ENCODE measurements at places on chromosomes 16 and 17.
A peak's percentile ranks its signal among the peaks of the same experiment; 100 is the strongest.

DNA sequence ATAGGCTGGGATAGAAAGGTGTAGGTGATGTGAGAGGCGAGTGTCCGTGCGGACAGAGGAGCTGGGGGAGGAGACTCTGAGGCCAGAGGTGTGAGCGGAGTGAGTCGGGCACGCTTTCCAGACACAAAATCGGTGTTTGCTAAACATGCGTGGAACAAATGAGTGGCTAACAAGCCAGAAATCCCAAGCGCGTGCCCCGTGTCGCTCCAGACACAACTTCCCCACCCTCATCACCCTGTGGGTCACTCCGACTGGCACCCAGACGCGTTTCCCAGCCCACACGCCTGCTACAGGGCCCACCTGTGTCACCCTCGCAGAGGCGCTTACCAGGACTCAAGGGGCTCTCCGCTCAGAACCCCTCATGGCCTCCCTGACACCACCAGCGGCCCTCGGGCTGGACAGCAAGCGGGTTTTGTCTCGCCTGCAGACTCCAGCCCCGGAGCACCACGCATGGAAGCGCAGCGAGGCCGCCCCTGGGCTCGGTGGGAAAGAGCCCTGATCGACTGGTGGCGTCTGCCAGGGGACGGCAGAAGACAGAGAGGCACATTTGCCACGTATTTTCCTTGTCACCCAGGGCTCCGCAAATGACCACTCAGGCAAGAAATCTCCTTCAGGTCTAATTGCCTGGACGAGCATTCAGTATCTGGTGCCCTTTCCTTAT, 6.0 kb upstream of the RPH3AL start:
- no peak for DNase-seq

GRCh38 chr17:59506894-59507726, 58.3 kb upstream of the DHX40 start:
- no peak for DNase-seq

DNA sequence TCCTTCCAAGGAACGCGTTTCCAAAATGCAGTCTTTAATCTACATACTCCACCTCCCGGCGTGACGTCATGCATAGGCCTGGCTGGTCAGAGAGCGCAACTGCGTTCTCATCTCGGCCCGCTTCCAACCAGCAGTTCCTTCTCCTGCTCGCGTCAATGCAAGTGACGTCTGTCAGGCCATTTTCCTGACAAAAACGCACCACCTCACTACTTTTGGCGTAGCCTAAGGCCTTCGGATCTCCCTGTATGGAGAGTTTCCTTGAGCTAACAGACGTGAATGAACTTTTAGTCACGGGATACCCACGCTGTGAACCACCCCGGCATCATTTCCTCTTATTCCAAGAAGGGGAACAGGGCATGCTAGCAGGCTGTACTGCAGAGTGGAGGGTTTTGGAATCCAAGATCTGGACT, 25.0 kb downstream of the TEX14 start:
- no peak for DNase-seq

DNA sequence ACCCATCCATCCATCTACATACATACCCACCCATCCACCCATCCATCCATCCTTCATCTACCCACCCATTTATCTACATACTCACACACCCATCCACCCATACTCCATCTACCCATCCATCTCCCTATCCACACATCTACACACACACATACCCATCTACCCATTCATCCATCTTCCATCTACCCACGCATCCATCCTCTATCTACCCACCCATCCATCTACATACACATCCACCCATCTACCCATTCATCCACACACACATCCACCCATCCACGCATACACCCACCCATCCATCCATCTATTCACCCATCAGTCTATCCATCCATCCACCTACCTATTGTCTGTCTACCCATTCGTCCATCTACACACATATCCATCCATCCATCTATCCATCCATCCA, 227.8 kb downstream of the ZNF423 start:
- DNase-seq, result no peak

DNA sequence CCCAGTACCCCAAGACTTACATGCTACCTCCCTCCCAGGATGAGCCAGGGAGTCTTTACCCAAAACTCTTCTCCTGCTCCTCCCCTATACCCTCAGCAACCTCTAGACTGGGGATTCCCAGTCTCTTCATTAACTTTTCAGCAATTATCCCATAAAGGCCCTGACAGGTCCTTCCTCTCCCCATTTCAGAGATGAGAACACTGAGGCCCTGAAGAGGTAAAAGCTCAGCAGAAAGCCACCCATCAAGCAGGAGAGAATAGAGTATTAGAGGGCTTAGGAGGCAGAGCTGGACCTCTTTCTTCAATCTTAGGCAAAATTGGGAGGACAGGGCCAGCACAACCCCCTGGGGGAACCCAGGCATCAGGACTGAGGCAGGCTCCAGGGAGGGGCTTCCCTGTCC, 5.9 kb upstream of the SP6 start:
- no peak for DNase-seq

- no peak for DNase-seq
Observed at GRCh38 chr17:74252211-74252610, 21.8 kb upstream of the DNAI2 start.

- DNase-seq, result no peak
Observed at GRCh38 chr17:32882029-32882428, 5.1 kb upstream of the MYO1D start.

DNA sequence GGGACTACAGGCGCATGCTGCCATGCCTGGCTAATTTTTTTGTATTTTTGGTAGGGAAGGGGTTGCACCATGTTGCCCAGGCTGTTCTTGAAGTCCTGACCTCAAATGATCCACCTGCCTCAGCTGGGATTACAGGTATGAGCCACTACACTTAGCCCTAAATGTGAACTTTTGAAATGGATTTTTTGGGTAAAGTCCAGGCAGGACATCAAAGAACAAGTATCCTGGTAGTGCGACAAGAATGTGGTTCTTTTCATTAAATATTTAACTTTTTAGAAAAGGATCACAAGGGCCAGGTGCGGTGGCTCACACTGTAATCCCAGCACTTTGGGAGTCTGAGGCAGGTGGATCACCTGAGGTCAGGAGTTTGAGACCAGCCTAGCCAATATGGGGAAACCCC, 15.3 kb upstream of the NBR1 start:
- DNase-seq, result no peak

- no peak for DNase-seq
Observed at GRCh38 chr17:81491181-81491581, 21.4 kb downstream of the ACTG1 start.

DNA sequence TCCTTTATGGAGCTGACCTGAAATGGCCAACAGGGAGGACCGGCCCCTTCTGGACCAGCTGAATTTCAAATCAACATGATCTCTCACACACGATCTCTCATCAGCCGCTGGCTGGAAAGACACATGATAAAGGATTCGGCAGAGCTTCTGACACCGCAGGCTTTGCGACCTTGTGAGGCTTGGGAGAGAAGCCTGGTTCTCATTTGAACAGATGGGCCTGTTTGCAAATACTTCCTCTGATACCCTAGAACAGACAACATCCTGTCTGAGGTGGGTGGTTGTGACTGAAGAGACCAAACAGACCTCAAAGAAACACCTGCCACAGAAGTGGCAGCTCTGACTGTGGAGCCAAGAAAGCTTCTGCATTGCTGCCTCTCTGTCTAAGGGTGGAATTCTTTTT, 77.9 kb upstream of the SDK2 start:
- no peak for DNase-seq

DNA sequence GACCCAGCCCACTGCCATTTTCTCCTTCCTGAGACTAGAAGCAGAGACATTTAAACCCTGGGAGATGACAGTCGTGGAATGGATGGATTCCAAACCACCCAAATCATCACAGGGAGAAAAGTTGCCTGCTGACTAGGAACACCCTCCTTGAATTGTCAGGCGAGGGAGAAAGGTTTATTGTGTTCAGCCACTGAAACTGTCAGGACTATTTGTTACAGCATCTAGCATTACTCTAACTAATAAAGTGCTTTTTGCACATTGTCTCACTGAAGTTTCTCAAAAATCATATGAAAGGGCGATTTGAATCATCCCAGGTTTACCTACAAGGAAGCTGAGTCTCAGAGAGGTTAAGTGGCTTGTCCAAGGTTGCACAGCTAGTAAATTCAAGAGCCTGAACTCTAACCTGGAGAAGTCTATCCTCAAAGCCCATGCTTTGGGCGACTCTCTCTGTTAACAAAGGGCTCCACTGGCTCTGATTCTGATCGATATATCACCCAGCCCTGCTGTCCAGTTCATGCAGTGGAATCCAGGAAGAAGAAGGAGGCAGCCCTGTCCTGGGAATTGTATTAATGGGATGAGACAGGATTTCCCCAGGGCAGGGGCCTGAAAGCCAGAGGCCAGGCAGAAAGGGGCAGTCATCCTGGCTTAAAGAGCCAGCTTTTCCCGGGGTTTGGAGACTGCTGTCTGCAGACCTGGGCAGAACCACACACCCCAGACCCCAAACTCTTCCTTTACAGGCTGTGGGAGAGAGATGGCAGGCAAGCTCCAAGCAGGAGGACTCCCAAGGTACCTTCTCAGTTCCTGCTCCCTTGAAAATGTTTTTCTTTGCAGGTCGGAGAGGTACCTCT, 37.5 kb downstream of the IRX3 start:
- no peak for DNase-seq

GRCh38 chr17:81666342-81667191, at the start of the genes CCDC137 and OXLD1:
Gene CCDC137, plus strand, starts transcription at chr17:81666737. Its CDS starts 30 bp downstream, at chr17:81666767.
Gene OXLD1, minus strand, starts transcription at chr17:81666605. Its CDS starts 28 bp downstream, at chr17:81666577.
- DNase-seq, result peak; percentile 98

DNA sequence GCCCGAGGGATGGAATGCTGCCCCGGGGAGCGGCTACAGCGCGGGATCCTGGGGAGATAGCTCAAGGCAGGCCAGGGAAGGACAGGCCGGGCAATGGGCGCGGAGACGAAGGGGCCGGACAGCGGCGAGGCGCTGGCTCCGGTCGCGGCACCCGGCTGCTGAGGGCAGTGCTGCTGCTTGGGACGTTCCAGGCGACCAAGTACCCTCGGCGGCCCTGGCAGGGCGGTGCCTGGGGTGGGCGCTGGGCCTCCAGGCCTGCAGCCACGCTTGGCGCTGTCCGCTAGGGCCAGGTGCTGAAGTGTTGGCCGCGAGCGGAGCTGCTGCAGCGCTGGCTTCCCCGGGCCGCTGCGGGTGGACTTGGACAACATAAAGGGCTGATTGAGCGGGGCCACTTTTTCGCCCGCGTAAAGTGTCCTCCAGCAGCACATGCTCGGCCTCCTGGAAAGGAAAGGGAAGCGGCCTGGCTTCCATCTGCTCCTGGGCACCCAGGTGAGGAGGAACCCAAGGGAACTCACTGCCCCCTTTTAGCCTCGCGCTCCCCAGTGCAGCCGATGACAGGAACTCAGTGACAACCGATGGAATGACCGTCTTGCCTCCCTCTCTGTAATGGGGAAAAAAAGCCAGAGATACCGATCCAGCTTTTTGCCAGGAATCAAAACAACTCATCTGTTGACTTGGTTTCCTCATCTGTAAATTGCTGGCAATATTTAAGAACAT, 23.7 kb downstream of the CLEC3A start:
- DNase-seq, result peak; percentile 83

DNA sequence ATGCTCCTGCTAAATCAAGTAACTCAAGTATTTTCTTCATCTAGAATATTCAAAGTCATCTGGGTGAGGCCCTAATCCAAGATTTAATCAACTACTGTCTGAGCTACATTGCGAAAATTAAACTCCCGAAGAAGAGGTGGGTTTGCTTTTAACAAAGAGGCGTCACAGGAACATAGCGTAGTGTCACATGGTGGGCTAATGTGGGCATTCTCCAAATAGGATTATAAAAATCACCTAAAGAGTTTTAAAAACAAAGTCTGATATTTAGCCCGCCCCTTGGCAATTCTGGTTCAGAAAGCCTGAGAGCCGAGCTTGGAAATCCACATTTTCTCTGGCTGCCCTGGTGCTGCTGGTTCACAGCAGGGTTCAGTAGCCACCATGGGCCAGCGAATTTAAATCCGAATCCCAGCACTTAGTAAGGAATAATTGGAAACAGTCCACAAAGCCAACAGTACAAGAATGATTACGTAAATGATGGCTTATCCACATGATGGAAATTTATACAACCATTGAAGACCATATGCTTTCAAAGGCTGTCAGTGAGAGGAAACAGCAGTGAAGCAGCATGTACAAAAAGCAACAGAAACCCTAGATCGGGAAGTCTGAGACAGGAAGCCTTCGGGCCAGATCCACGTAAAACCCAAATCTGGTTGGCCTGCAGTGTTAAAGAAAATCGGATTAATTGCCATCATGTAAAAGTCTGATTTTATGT, 8.8 kb downstream of the PMM2 start:
- no peak for DNase-seq

GRCh38 chr16:11393366-11393765, 48.1 kb downstream of the RMI2 start:
- no peak for DNase-seq

GRCh38 chr17:73519714-73520368, 124.4 kb downstream of the SDK2 start:
- no peak for DNase-seq

DNA sequence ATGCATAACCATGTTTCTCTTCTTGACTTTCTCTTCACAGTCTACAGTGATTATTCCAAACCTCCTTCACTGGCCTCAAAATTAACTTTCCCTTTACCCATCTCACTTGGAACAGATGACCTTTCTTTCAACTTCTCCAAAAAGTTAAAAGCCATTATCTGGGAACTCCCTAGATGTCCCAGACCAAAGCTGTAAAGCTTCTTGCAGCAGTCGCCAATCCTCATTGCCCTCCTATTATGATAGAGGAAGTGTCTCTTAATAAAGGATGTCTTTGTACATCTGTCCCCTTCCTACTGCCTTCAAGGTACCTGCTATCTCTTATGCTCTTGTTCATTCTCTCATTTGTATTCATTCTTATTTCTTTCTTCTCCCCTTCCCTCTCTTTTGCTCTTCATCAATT, 127.5 kb downstream of the MRTFB start:
- DNase-seq, result no peak

All from HEK293T (cell line).